ENCODE measurements at places on chromosomes 4 and X.

GRCh38 chrX:108264376-108264775 is 172.8 kb downstream of the ATG4A start:
- no peak for DNase-seq

DNA sequence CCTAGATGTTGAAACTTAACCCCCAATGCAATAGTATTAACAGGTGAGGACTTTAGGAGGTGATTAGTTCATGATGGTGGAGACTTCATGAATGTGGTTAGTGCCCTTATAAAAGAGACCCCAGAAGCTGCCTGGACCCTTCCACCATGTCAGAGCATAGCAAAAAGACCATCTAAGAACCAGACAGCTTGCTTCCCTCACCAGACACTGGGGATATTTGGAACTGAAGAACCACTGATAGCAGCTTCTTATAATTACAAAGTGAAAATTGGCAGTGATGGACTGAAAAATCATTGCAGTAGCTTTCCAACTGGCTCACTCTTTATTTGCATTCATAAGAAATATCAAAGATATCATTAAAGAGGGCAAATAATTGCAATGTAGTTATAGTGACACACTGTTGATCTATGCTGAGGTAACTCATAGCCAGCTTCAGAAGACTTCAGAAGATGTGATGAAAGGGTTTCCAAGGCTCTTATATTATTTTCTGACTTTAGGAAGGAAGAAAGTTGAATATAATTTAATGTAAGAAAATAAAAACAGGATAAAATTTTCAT is 5.8 kb downstream of the RASSF6 start:
- no peak for DNase-seq

GRCh38 chr4:144480068-144480467 is 165.9 kb upstream of the HHIP start:
- DNase-seq: no peak

DNA sequence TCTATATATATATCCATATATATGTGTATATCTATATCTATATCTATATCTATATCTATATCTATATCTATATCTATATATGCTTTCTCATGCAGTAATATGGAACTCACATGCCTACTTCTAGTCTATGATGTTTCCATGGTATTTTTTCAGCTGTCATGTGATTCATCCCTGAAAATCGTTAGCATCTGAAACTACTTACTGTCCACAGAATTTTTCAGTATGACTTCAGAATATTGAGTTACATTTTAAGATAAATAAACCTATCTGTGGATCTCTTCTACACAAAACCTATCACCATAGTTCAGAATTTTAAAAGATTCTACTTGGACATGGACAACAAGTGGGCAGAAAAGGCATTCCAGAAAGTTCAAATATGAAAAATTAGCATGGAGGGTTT is 855.1 kb upstream of the INTU start:
- no peak for DNase-seq

DNA sequence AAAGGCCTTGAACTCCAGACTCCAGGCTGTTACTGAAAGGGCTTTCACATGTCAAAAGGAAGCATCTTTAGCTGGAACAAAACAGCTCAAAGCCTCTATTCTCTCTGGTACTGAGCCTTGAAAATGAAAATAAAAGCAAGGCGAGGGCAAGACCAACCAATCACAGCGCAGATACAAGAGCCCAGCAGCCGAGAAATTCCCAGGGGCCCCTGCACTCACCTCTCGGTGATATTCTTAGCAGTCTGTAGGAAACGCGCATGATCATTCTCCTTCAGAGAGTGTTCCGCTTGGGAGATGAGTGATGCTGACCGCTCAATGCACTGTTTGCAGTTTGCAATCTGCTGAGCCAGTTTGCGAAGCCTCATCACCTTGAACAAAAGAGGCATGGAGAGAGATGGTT is 138.1 kb downstream of the MID1 start:
- no peak for DNase-seq

- DNase-seq: no peak
Observed at GRCh38 chr4:159227984-159228383, 125.1 kb downstream of the RAPGEF2 start.

DNA sequence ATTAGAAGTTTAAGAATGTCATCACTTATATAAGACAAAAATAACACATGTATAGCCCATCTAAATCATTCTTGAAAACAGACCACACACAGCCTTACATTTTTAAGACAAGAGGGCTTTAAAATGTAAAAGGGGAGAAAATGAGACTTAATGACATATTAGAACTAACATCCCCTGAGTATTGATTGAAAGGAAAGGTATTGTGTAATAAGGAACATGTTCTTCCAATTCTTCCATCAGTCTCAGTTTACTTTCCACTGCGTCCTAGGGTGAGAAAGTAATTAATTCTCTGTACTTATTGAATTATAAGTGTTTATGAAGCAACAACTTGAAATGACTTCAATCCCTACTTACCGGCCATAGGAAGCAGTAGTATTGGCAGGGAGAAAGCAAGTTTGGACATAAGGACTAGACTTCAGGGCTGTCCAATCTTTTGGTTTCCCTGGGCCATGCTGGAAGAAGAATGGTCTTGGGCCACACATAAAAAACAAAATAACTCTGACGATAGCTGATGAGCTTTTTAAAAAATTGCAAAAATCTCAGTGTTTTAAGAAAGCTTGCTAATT is 202.7 kb upstream of the SPRY1 start:
- DNase-seq: no peak

DNA sequence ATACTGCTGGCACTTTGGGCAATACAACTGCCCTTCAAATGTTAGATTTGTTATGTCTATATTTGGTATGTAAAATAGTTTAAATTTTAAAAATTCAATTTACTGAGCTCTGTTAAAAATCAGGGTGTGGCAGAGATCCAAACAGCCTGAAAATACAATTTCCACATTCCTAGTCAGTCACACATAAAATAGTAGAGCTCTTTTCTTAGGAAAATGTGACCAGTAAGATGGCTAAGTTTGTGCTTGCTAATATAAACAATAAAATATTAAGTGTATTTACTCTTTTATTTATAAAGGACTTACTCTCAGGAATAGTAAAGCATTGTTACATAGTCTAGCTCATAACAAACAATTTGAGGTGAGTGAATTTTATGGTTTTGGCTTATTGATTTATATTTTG is 200.2 kb downstream of the DKK2 start:
- no peak for DNase-seq

DNA sequence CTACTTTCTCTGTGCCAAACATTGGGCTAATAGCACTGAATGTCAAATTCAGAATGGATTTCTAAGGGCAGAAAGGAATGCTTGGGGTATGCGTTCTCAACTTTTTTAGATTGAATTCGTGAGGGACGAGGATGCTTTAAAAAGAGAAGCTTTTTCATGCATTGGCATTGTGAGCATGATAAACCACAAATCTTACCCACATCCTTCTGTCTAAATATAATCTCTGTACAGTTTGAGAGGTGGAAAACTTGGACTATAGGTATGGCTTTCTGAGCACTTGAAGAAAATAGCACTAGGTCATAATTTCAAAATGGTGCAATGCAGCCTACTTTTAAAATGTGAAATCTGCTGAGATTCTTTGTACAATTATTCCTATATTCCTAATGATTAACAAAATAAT is 71.4 kb upstream of the HHIP start:
- DNase-seq: no peak
